Iris pigment epithelial cell (primary cell): ENCODE measurements at places on chromosomes 2 and 18.

DNA sequence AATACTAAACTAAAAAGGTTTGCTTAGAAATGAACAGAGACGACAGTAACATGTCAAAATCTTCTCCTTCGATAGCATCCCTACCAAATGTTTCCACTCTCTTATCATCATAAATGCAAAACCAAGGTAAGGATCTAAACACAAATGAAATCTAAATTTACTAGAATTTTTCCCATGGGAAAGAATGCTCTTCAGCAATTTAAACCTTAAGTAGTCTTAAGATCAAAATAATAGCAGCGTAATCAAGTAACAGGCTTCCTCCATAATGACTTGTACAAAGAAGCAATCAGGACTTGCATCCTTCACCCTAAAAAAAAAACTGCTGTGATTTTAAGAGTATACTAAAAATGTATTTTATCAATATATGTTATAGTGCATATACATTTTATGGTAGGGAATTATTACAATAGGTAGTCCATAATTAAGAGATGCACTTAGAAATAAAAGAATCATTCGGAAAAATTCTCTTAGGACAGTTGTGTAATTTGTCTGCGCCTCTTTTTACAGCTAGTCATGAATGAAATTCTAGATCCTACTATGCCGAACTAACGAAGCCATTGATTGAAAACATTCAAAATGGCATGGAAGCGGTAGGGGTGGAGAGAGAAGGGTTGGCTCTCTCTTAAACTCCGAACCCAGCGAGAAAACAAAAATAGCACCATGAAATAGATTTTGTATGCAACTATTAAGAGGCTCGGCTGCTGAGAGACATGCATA, 1.3 kb downstream of the PGAP1 start:
- DNase-seq: peak; percentile 30

- DNase-seq: peak; percentile 81
Observed at GRCh38 chr2:18455236-18455862, 105.1 kb downstream of the RDH14 start.

GRCh38 chr2:171316220-171316619, 117.6 kb downstream of the METTL8 start:
- no peak for DNase-seq

DNA sequence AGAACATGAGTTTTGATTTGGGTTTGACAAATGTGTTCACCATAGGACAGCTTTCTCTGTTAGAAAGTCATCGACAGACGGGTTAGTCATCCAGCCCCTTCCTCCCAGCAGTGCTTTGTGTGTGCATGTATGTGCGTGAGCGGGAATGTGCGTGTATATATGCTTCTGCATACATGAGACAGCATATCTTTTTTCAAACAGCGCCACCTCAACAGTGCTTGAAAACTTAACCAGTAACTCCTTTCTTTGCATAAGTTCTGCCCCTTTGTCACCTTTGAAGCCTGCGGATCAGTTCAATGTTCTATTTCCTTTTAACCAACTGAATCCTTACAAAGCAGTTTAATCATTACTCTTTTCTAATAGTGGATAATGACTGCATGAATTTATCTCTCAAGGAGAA, 351.4 kb downstream of the LPIN1 start:
- no peak for DNase-seq

GRCh38 chr2:177930916-177931315, 141.7 kb downstream of the PDE11A start:
- no peak for DNase-seq

GRCh38 chr2:239467956-239468490, 67.2 kb upstream of the HDAC4 start:
- DNase-seq: no peak

DNA sequence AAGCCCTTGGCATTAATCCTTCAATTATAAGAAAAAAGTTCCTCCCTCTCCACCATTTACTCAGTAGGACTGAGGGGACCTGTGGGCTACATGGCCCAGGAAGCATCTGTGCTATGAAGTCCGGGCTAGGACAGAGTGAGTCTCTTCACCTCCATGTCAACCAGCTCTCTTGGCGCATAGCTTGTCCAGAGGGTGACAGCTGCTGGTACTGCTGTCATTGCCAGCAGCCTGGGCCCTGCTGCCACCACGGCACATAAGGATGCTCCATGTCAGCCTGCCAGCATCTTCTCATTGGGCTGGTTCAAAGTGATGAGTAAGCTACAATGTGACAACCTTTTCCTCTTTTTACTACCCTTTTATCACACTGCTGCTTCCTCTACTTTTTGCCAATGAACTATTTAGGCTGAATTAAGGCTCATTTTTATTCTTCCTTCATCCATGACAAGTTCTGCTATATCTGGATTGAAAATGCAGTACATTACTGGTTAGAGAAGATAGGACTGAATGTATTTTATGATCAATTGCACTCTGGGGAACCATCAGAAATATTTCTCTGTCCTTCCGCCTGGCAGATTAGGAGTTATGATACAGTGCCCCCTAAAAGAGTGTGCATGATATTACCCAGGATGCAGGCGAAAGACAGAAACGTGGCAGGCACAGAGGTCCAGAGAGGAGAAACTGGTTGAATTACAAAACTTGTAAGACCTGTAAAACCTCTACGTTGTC, 258.9 kb upstream of the TNP1 start:
- no peak for DNase-seq

- DNase-seq: no peak
Observed at GRCh38 chr18:77079954-77080682, 52.5 kb downstream of the MBP start.

- no peak for DNase-seq
Observed at GRCh38 chr2:220332886-220333285, 705.5 kb downstream of the SLC4A3 start.

DNA sequence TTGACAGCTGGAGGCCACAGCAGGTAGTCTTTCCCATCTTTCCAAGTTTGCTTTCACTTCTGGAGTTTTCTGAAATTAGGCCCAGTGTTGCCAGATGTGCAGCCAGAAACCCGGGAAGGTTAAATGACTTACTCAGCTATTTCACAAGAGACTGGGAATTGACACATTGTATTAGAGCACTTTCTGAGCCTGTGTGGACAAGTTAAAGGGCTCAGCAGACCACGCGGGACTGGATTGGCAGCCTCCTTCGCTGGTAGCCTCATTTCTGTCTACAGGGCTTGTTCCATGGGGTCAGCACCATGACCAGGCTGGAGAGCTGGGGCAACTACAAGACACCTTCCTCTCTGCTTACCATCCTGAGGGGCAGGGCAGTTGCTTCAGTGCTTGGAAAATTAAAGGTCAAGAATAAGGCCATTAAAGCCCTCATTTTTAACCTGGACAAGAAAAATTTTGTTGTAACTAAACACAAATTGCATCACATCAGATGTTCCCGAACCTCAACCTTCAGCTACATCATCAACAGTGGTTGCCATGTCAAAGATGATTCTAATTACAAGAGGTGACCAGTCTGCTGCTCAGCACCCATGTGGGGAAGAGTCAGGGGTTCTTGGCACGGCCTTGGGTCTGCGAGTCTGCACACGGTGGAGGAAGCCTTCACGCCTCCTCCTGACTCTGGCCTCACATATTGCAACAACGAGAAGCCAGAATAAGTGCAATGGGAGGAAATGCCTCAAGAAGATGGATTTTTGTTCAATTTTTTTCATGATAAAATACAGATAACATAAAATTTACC, 279.5 kb upstream of the RAB6C start:
- DNase-seq: no peak

DNA sequence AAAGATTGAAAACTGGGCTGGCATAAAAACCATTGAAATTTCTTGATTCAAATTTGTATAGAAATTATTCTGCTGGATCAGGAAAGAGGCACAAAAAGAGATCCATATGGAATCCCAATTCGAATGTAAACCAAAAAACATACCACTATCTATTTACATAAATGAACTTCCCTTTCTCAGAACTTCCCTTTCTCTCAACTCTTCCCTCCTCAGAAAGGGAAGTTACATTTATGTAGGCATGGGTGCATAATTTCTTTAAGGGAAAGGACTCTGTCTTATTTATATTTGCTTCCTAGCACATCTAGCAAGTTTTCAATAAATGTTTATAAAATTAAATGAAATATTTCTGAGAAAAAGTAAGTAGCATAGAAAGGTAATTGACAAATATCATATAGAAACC, 398.1 kb upstream of the ATP5MC3 start:
- no peak for DNase-seq

- no peak for DNase-seq
Observed at GRCh38 chr2:64873472-64873924, 115.7 kb upstream of the SLC1A4 start.

- DNase-seq: no peak
Observed at GRCh38 chr2:108884619-108885018, 98.0 kb downstream of the CCDC138 start.

GRCh38 chr2:224400886-224401632, 848 bp downstream of the FAM124B start:
- DNase-seq: no peak

DNA sequence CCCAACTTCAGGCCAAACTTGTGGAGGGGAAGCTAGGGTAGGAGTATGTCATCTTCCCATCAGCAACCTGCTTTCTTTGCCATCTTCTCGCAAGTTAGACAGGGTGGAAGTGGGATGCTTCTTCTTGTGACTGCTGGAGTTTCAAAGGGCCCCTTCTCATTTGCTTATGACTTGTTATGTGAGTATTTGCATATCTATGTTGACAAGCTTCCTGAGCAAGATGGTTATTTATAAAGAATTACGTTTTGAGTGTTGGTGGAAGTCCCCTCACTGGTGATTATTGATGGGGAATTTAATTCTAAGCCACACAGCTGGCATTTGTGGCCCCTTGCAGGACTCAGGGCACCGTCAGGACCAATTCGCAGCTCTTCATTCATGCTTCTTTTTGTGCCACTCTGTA, 791.0 kb downstream of the LRRTM4 start:
- DNase-seq: no peak

GRCh38 chr2:118085173-118086023, 2.9 kb upstream of the INSIG2 start:
- DNase-seq: no peak

DNA sequence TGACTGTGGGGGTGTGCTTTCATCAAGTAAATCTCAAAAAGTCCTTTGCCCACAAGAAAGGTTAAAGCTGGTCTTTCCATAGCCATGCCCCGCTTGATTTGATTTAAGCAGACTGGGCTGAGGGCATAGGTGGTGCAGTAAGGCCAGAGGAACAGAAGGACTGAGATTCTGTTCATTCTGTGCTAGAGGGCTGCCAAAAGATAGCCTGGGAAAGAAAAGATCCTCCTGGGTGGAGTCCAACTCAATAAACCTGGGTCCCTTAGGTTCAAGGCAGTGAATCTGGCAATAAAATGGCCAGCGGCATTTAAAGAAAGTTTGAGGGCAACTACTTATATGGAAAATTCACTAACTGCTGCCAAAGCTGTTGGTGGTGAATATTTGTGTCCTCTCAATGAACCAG, 59.2 kb upstream of the MAP3K20 start:
- no peak for DNase-seq

DNA sequence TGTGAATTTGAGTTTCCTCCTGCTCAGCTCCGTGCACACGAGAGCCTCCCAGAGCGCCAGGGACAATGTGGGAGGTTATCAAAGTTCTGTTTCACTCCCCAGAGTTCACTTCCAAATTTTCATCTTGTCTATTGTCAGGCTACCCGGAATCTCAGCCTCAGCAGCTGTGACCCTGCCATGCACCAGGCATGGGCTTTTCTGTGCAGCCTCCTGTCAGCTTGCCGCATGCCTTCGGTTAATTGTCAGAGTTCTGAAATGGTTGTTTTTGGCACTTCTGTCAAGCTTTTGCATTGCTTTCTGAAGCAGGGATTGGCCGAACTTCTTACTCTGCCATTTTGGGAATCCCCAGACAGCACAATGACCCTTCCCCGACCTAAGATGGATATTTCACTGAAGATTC, 60.4 kb downstream of the SH3YL1 start:
- no peak for DNase-seq

GRCh38 chr2:63790906-63791305, 50.8 kb upstream of the UGP2 start:
- peak; percentile 95 for DNase-seq

- no peak for DNase-seq
Observed at GRCh38 chr2:240287496-240288086, 147.1 kb upstream of the OTOS start.

DNA sequence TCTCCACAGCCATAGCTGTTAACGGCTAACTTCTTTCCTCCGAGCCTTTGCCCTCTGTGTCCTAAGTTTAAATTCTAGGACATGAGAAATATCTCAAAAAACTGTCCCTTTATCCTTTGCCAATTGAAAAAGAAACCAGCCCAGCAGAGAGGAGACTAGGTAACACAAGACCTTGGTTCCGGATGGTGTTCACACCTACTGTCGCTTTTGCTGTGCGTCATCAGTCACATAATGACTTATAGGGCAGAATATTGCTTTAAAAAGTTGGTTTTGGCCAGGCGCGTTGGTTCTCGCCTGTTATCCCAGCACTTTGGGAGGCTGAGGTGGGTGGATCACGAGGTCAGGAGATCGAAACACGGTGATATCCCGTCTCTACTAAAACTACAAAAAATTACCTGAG, 66.2 kb downstream of the SP3 start:
- DNase-seq: no peak

DNA sequence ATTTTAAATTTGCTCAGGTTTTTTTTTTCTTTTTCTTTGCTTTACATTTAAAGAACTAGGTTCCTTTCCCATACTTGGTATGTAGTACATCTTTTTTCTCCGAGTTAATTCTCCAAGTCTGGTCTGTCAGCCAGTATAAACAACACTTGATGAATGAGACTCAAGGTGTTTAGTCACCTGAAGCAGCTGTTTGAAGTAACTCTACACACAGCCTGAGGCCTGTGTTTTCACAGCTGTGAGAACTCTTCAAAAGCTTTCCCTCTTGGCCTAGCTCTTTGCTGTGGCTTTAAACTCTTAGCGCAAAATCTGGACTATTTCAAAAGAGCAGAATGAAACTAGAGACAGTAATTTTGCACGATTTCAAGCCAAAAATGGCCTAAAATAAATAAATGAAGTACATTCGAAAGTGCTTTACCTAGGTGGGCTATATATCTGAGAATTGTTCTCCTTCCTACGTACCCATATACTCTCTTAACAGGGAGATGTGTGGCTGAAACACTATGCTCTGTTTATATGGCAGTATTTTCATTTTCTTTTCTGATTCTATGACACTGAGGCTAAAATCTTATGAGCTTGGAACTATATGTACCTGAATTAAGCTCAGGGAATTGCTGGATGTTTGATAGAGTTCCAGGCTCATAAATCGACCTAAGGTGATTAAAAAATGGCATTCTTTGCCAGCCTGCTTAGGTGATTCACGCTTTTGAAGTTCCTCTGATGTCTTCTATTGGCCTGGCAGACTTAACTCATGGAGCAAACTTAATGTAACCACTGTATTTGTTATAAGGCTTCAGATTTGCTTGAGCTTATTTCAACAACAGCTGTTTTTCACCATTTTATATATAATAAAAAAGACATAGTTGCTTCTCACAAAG, 1044.1 kb upstream of the ZEB2 start:
- peak; percentile 47 for DNase-seq

DNA sequence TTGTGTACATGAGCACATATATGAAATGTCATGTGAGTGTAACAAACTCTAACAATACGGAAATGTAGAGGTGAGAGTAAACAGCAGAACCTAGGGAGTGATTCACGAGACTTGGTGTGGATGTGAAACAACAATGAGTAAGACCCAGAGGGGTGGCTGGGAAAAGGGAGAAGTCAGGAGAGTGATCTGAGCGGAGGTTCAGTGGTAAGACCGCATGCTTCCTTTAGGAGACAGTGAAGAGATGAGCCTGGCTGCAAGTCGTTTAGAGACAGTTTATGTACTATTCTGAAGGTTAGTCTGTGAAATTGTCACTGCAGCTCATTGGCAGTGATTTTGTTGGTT, 150.6 kb downstream of the PRPF40A start:
- peak; percentile 69 for DNase-seq
